ENCODE measurements at places on chromosomes 2 and 18.

DNA sequence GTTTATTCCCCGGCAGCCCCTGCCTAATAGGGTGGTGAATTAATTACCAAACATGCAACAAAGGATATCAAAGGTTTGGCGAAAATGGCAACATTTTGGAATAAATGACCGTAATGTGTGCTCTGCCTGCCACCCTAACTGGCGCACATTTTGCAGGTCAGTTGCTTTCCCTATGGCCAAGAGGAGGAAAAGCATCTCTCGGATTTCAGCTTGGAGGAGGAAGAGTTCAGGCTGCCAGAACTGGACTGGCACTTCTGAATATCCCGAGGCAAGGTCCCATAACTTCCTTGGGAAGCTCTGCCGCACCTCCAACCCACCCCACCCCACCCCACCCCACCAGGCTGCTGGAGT, 37.1 kb downstream of the SLC25A52 start:
- DNase-seq: no peak

- no peak for DNase-seq
These were observed 95.0 kb downstream of the DGKD start for GRCh38 chr2:233449081-233449901.

- DNase-seq: no peak
These were observed 85.2 kb upstream of the POU3F3 start for GRCh38 chr2:104768694-104769093.

GRCh38 chr2:205778356-205778755, 96.1 kb downstream of the NRP2 start:
- no peak for DNase-seq

DNA sequence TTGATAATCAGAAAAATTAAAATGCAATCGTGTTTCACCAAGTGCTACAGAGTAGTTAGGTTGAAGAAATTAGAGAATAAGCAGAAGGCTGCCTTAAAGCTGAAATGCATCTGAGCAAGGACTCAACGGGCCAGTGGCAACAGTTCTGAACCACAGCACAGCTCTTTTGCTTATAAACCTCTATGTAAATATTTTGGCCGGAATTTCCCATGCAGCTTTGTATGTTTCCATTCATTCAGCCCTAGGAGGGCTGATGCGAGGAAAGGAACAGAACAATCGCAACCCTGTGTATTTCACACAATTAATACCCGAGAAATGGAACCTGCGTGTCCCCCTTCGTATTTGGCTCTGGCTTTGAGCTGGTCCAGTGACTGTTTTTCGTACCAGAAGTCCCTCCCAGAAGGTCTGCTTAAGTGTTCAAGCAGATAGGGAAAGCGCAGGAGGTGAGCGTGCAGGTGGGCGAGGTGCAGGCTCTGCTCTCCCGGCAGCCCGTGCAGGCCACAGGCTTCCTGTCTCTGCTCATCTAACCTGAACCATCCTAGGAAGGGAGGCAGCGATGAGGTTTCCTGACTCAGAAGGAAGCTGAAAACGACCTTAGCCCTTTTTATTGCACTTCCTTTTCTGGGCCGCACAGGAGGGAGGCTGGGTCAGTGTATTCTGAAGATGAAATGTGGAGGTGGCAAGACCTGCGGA, 67.3 kb downstream of the ASB1 start:
- no peak for DNase-seq

- DNase-seq: no peak
These were observed 275.1 kb downstream of the AGPS start for GRCh38 chr2:177667626-177668025.

DNA sequence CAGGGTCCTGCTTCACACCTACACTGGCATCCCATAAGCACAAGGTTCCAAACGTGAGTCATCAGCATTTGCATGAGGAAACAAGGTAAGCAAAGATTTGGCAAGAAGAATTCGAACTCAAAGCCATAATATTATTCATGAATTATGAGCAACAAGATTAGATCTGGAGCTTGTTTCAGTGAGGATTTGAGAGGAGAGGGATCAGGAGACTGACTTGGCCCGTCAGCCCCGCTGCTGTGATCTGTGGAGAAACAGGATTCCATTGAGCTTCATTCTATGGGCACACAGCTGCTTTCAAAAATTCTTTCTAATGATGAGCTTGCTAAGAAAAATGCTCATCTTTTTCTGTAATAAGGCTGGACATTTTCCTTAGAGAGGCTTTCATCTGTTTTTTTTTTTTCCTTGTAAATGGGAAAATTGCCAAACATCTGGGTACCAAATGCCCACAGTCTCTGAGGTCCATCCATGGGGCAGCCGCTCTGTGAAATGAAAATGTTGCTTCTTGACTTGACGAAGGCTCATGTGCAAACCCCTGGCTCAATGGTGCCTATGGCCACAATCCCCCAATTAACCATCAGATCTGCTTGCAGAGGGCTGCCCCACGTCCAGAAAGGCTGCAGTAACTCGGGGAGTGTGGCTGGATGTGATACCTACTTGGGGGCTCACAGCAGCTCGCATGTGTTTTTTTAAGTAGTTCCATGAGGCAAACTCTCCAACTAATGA, 179.3 kb downstream of the TMEM18 start:
- no peak for DNase-seq

DNA sequence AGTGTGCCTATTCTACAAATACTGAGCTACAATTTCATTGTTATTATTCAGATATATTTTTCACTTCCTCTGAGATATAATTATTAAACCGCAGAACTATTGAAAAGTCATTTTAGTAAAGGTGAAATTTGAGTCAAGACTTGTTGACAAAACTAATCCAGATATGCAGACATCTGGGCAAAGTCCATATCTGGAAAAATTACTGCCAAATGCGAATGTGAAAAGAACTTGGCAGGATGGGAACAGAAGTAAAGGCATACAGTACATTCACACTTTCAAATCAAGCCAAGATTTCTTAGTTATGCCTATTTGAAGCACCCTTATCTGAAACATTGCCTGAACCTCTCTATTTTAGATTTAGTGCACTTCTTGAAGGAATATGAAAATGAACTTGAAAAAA, 923.6 kb downstream of the CCDC85A start:
- DNase-seq: no peak

DNA sequence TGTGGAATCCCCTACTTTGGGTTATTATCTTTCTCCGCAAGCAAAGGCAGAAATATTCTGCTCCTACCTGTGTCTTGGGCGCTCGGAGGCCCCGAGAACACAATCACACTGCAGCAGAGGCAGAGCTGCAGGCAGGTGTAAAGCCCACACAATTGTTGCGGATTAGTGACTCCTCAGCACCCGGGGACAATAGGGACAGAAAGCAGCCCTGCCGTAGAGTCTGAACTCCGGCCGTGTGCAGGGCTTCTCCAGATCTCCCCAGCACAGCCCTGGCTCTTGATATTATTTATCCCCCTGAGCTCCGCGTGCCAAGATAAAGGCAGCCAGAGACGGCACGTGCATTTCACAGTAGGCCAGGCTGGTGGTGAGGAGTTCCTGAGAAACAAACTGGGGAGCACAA, 229.2 kb downstream of the EN1 start:
- no peak for DNase-seq

DNA sequence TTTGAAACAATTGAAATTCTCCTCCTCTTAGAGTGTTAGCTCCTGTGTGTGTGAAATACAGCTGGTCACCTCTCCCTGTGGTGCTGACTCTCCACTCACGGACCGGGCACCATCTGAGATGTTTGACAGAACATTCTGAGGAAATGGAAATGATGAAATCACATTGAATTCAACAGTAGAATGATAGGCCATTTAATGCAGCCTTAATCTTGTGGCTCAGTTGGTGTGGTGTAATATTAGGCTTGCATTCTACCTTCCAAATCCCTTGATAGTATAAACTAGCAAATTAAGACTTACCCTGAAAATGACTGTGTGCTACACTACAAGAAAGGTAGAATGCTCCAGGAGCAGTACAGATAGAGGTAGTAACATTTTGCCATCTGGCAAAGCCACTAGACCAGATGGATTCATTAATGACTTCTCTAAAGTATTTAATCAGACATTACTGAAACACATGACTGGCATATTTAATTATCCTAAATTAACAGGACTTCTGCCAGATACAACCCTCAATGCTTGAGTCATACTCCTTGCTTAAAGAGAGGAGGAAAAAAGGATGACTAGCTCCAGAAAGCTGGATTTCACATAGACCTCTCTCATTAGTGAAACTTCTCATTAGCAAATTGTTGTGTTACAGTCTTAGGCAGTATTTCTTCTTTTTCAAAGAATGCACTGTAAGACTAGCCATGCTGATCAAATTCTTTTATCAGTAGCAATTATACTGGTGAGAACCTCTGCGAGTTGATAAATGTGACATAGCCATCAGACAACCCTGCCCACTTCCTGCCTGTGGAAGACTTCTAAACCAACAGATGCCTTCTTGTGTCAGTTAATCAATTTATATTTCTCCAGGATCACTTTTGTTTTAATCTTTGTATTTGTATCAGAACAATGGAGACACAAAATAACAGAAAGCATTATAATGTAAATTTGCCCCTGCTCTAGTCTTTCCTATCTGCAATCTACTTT, 80.6 kb downstream of the EML6 start:
- DNase-seq: no peak

Data from NCI-H748 treated with DMSO at 0.1 percent for 48 hours (cell line).